ENCODE measurements at places on chromosomes 16 and 17. TPM values are rescaled to one million over a fixed set of nuclear protein-coding genes. Genes with fewer than 3 reads are reported as not detected.

Gene OR1A1
- polyA plus RNA-seq: not detected

Gene CISD3
- 13.7 TPM for polyA plus RNA-seq

Gene TERB1
- polyA plus RNA-seq: not detected

Gene C16orf96
- 0.40 TPM for polyA plus RNA-seq

Gene PAGR1
- polyA plus RNA-seq: 40.2 TPM

Gene CHST5
- 0.47 TPM for polyA plus RNA-seq

Gene SLC52A1
- polyA plus RNA-seq: 0.24 TPM

Gene SEPTIN12
- polyA plus RNA-seq: 12.0 TPM

Gene ACOX1
- 42.2 TPM for polyA plus RNA-seq

Gene TSPOAP1
- polyA plus RNA-seq: 44.2 TPM

Gene P2RX1
- 0.89 TPM for polyA plus RNA-seq

Gene PDE6G
- polyA plus RNA-seq: 13.4 TPM

Gene RND2
- 3.7 TPM for polyA plus RNA-seq

Gene BAHCC1
- polyA plus RNA-seq: 33.0 TPM

Gene FBXW10
- 0.44 TPM for polyA plus RNA-seq

Gene OMG
- polyA plus RNA-seq: 0.37 TPM

Gene RSAD1
- polyA plus RNA-seq: 58.9 TPM

Gene DNAAF8
- 2.6 TPM for polyA plus RNA-seq

Gene NPB
- 0.71 TPM for polyA plus RNA-seq

Gene FGF11
- 5.9 TPM for polyA plus RNA-seq

Gene PPP4C
- polyA plus RNA-seq: 99.4 TPM

Gene GNGT2
- 1.2 TPM for polyA plus RNA-seq

Gene CDRT15
- polyA plus RNA-seq: 0.61 TPM

Gene CDIP1
- polyA plus RNA-seq: 32.3 TPM

Gene CTRB2
- polyA plus RNA-seq: 0.07 TPM

Gene KRTAP9-2
- not detected for polyA plus RNA-seq

Gene ATP2C2
- 1.4 TPM for polyA plus RNA-seq

Gene TCAP
- 1.5 TPM for polyA plus RNA-seq

Gene INTS2
- 13.7 TPM for polyA plus RNA-seq

Gene ITGB4
- polyA plus RNA-seq: 12.5 TPM

Gene NOTUM
- 2.4 TPM for polyA plus RNA-seq
